Fibroblast of the aortic adventitia (primary cell): ENCODE measurements at places on chromosomes 6 and 20. TPM values are rescaled to one million over a fixed set of nuclear protein-coding genes. Genes with fewer than 3 reads are reported as not detected.

Gene RIPPLY2
- not detected in 2 replicates for total RNA-seq

Gene FRS3
- total RNA-seq, result 1.4 and 2.7 TPM in 2 replicates

Gene SLC4A11
- total RNA-seq, result 0.49 and 0.63 TPM in 2 replicates

Gene NMBR
- total RNA-seq, result not detected in 2 replicates

Gene WTAP
- 71.9 and 103 TPM in 2 replicates for total RNA-seq

Gene DTD1
- total RNA-seq, result 66.1 and 69.8 TPM in 2 replicates

Gene MAP7
- 0.36 and 0.49 TPM in 2 replicates for total RNA-seq

Gene GHRH
- not detected in 2 replicates for total RNA-seq

Gene MYT1
- total RNA-seq, result not detected in 2 replicates

Gene CLVS2
- not detected in 2 replicates for total RNA-seq

Gene SLC17A2
- 0.09 TPM in 1 of 2 replicates, not detected in the other for total RNA-seq

Gene HUS1B
- 0.45 and 0.65 TPM in 2 replicates for total RNA-seq

Gene C4B
- total RNA-seq, result 4.1 and 19.4 TPM in 2 replicates

Gene THEMIS
- total RNA-seq, result under 0.01 TPM in 1 of 2 replicates, not detected in the other

Gene ZKSCAN4
- total RNA-seq, result 5.9 and 8.3 TPM in 2 replicates

Gene BPIFB2
- not detected in 2 replicates for total RNA-seq
